Activated T-cell treated with anti-CD3 and anti-CD28 coated beads, Interleukin-2, amount 50 U/mL, for 4 hours (primary cell): ENCODE measurements at places on chromosomes 4 and X.

DNA sequence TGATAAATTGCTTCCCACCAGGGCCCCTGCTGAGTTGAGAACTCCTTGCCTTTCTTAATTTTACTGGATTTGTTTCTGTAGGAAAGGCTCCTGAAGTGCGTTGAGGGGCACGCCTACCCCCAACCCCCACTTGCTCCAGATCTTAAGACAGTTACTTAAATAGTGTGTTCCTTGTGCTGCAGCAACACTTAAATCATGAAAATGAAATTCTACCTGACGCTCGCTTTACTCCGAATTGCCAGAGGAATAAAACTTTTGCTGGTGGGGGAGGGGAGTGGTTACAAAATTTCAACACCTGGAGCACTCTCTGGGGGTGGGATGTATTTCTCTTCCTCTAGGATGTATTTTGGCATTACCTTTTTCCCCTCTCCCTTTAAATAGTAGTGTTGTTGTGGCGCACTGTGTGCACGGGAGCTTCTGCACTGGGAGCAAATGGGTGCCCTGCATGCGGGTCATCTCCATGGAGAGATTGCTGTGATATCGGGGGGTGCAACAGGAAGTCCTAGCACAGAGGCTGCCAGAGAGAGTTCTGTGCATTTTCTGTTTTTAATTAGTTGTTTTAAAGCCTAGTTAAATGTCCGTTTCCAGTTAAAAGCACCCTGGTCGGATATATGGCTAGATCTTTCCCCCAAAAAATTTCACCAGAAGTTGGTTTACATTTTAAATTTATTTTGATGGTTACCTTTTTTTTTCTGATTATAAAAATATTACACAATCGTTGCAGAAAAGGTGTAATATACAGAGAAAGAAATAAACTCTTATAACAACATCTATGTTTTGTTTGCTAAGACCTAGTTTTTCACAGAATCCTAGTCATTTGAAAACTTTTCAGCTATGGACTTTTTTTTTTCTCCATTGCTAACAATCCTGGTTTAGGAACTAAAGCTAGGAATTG, 207.7 kb downstream of the SOWAHB start:
- DNase-seq = no peak

DNA sequence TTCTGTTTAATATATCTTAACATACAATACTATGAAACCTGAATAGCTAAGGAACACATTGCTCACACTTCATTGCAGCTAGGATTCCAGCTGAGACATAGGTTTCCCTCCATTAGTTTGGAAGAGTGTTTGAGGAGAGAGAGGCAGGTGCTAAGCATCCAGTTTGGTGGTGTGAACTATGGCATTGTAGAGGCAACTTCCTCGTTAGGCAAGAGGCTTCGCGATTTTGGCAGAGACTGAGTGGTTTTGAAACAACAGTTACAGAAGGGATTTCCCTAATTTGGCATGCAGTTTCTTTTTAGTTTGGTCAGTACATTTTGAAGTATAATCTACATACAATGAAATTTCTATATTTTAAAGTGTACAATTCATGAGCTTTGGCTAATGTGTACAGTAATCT, 117.1 kb upstream of the BMP3 start:
- no peak for DNase-seq

- DNase-seq = no peak
These were observed 379.4 kb downstream of the FBXW7 start for GRCh38 chr4:152156442-152156841.

DNA sequence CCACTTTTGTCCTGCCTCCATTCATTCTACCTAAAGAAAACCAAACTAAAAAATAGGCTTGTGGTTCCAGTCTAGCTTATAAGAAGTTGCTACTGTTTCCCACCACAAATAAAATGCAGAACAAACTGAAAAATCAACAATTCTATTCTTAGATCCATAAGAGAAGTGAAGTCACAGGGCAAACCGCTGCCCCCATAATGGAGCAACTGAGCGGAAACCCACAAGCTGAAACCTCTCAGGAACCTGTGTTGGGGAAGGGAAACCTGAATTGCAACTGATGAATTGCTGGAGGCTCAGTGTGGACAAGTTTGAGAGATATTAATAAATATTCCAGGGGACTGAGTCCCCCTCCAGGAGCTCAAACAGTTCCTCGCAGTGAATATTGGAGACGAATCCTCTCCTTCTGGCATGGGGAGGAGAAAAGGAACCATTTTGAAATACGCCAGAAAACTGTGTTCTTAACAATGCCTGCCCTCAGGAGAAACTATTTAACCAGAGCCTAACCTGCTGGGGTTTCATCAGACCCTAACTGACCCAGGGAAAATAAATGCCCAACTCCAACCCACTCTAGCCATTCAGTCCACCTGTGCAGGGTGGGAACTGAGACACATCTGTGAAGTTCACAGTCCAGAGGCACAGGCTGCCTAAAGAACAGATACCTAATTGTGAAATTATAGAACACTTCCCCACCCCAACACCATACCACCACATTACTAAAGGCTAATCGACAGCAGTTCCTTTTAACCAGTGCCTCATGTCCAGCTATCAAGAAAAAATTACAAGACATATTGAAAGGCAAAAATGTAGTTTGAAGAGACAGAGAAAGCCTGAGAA, 22.8 kb upstream of the SH3RF1 start:
- no peak for DNase-seq

DNA sequence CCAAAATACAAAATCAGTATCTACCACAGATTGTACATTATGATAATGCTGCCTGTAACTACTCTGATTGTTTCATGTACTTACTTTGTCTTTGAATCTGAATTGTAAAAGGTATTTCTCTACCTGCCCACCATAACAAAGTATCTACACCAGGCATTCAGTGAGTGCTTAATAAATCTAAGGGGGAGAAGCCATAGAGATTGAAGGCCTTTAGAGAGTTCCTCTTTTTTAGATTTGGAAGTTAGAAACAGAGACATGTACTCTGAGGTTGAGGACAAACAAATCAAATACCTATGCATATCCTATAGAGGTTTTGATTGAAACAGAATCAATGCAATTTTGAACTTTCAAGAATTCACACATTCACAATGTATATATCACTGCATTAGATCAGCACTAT, 42.7 kb downstream of the SAT1 start:
- DNase-seq = no peak

- no peak for DNase-seq
These were observed 7.7 kb downstream of the GAK start for GRCh38 chr4:924107-925096.

GRCh38 chrX:70549429-70549828, 104.8 kb downstream of the DLG3 start:
- DNase-seq = no peak

DNA sequence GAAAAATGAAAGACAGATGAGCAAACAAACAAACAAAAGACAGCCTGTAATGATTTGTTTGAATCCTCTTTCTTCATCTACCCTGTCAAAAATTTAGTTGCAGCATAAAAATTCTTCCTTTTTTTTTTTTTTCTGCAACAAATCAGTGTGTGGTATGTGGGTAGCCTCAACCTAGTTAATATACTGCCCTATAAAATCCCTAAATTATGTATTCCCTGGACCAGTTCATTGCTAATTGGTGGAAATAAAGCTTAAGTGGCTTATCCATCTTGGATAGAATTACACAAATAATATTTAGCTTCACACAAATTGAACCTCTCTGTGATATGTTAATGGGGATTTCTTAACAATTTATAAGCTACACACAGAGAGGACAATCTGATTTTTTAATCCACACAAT, 208.4 kb downstream of the NDST4 start:
- no peak for DNase-seq

GRCh38 chrX:77450996-77451395, 3.8 kb downstream of the FGF16 start:
- no peak for DNase-seq

DNA sequence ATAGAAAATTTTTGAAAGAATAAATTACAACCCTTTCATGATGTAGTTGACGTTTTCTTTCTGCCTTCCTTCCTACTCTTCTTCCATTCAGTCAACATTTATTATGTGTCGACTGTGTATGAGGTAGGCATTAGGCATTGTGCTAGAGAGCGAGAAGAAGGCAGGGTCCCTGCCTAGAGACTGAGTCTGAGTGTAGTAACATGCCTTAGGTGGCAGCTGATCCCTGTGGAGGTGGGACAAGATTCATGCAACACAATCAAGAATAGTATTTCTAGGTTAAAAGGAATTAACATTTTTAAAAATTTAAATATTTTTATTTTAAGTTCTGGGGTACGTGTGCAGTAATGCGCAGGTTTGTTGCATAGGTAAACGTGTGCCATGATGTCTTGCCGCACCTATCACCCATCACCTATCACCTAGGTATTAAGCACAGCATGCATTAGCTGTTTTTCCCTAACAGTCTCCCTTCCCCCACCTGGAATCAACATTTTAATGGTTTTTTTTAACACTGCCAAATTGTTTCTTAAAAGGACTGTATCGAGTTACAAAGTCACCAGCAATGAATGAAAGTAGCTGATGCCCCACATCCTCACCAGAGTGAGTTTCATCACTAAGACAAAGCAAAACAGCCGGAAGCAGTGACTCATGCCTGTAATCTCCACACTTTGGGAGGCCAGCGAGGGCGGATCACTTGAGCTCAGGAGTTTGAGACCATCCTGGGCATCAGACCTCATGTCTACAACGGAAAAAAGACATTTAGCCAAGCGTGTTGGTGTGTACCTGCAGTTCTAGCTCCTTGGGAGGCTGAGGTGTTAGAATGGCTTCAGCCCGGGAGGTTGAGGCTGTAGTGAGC, 84.0 kb downstream of the WWC2 start:
- no peak for DNase-seq

- DNase-seq = no peak
These were observed 212.6 kb upstream of the RASGEF1B start for GRCh38 chr4:81684352-81684751.

GRCh38 chr4:22635692-22636091, 57.0 kb upstream of the GBA3 start:
- no peak for DNase-seq
